Fibroblast of pulmonary artery (primary cell): ENCODE measurements at places on chromosomes 4 and X.
A peak's percentile ranks its signal among the peaks of the same experiment; 100 is the strongest.

- DNase-seq = no peak
These were observed 767.5 kb downstream of the DMD start for GRCh38 chrX:32443841-32444240.

DNA sequence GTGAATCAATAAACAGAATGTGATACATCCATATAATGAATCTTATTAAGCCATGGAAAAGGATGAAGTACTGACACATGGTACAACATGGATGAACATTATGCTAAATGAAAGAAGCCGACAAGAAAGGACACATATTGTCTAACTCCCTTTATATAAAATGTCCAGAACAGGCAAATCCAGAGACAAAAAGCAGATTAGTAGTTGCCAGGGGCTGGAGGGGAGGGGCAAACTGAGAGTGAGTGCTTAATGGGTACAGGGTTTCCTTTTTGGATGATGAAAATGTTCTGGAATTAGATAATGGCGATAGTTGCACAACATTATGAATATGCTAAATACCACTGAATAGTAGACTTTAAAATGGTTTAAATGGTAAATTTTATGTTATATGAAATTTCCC lies 17.4 kb downstream of the ADGRG4 start:
- DNase-seq = no peak

- DNase-seq = no peak
These were observed 3.9 kb downstream of the LOC101059915 start for GRCh38 chrX:71671043-71671780.

DNA sequence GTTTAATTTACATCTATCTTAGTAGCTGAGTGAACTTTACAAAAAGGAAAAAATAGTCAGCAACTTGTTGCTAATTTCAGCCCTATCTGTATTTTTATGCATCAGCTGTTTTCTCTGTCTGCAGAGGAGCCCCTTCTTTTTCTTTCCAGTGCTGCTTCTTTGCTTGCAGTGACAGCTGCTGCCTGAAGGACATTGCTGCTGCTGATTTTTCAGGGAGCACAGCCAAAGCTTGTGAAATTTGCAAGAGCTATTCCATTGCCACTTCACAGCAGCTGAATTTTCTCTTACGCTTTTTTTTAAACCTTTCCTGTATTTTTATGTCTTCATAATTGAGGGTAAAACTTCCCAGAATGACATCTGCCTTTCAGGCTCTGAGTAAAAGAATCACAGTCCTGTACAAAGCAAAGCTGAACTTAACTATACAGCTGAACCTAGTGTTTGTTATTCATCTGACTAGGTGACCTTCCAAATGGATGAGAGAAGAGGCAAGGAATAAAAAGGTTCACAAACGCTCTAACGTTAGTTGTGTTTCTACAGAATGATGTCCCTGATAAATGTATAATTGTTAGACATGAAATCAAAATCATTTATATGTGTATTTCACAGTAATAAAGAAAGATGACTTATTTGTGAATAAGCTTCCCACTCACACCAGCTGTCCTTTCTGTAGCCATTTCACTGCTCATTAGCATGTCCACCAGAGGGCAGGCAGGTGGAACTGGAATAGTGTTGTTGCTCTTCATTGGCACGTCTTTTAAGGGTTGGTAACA lies 541.4 kb downstream of the ADGRL3 start:
- peak; percentile 47 for DNase-seq

DNA sequence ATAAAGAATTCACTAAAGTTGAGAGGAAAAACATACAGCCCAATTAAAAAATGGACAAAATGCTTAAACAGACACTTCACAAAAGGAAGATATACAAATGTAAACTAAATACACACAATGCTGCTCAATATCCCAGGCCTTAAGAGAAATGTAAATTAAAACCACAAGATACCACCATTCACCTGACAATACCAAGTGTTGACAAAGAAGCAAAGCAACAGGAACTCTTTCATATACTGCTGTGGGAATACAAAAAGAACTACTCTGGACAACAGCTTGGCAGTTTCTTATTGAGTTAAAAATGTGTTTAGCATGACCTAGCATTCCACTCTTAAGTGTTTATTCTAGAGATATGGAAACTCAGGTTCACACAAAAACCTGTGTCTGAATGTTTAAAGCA lies 71.3 kb downstream of the ABCB7 start:
- DNase-seq = no peak

- DNase-seq = no peak
These were observed 5.6 kb upstream of the CENPC start for GRCh38 chr4:67550857-67551256.

GRCh38 chr4:171954650-171955049 lies 141.4 kb downstream of the GALNTL6 start:
- DNase-seq = no peak

- peak; percentile 31 for DNase-seq
These were observed 839 bp downstream of the QDPR start for GRCh38 chr4:17511051-17511450.

DNA sequence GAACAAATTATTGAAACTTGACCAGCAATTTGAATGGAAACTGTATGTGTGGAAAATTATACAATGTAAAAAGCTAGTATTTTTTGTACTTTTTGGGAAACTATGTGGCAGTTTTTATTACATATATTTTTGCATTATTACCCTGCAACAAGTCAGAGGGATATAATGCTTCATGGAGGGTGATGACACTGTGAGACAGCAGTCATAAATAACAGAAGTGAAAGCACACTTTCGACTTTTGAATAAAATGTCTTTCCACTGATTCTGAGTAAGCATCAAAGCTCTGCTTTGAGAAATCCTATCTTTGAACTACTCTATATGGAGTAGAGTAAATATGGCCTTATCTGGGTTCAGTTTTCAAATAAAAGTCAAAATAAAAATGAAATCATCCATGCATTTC lies 122.6 kb upstream of the PABPC4L start:
- DNase-seq = no peak

- DNase-seq = no peak
These were observed 265.6 kb downstream of the KLHL13 start for GRCh38 chrX:117851025-117851424.

DNA sequence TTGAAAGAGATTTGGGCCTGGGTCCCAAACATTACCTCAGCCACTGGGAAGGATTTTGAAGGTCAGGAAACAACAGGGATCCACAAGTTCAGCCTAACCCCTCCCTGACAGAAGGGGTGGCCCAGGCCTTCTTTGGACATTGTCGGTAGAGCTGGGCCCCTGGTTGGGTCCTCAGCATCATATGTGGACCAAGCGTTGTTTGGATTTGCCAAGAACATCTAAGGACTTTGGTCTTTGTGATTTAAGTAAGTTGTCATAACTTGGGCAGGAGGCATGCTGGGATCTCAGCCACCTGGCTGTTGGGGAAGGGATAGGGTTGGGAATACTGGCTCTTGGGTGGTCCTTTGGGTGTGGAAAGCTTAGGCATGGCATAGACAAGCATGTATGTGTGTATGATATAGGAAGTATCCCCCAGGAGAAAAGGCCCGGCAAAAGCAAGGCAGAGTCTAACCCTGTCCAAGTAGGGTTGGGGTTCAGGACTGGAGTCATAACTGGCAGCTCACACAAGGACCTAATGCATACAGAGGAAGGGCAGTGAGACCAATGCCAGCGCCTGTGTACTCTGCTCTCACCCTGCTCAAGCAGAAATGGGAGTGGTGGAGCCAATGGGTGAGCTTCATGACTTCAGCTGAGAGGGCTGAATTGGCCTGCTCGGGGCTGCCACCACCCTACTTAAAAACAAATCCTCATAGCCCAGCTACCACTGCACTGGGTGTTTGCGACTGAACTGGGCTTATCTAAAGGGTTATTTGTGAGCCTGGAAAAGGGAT lies 102.8 kb downstream of the RTL5 start:
- no peak for DNase-seq

DNA sequence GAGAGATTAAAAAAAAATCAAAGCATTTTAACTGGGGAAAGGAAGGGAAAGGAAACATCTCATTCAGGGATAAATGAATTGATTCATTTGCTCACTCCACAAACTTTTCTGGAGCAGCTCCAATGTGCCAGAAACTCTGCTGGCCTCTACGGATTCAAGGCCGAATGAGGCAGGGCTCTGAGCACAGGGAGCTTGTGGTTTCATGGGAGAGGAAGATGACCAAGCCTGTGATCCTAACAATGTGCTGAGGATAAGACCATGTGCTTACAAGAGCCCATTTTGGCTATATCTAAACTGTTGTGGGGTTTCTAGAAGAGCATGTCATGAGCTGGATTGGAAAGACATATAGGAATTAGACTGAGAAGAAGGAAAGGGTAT lies 137.5 kb downstream of the ZNF674 start:
- DNase-seq = peak; percentile 20

DNA sequence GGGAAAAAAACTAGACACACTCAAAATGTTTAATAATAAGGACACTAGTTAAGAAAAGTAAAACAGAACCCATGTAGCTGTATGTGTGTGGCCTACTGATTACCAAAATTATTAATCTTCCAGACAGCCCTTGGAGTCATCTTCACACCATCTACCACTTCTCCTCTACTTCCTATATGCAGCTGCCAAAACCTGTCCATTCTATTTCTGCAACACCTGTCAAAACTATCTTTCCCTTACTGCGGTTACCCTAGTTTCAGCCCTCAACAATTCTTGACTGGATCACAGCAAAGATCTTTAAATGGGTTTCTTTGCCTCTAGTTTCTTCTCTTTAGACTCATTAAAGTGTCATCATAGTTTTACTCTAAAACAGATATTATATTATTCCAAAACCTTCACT lies 72.6 kb downstream of the GPR82 start:
- no peak for DNase-seq

GRCh38 chrX:98956014-98956413 lies 1454.1 kb downstream of the PCDH19 start:
- no peak for DNase-seq

GRCh38 chr4:98573791-98574190 lies 84.6 kb downstream of the TSPAN5 start:
- DNase-seq = no peak

DNA sequence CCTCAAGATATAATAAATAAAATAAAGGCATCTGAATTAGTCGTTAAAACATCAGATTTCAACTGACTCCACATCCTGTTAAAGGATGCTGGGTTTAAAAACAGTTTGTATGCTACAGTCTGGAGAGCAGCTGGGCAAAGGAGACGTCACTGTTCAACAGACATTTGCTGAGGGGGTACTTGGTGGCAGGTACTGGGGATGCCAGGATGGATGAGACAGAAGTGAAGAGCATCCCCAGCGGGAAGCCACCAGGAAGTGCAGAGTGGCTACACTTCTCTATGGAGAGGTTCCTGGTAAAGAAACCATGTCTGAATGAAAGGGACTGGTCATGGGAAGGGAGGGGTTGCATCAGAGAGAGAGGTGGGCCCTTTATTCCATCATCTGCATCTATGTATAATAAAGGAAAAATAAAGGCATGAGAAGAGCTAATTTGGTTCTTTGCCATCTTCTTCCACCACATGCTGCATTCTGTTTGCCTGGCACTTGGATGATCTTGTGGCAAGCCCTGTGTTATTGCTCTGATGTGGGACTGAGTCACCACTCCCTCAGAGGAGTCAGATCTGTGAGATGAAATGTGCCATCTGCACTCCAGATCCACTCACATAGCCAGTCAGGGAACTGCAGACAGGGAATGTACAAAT lies 145.0 kb downstream of the SOWAHB start:
- DNase-seq = peak; percentile 94

GRCh38 chrX:42241421-42241820 lies 318.1 kb upstream of the CASK start:
- DNase-seq = peak; percentile 4

- DNase-seq = peak; percentile 8
These were observed 54.6 kb upstream of the TENM3 start for GRCh38 chr4:182188622-182189021.

DNA sequence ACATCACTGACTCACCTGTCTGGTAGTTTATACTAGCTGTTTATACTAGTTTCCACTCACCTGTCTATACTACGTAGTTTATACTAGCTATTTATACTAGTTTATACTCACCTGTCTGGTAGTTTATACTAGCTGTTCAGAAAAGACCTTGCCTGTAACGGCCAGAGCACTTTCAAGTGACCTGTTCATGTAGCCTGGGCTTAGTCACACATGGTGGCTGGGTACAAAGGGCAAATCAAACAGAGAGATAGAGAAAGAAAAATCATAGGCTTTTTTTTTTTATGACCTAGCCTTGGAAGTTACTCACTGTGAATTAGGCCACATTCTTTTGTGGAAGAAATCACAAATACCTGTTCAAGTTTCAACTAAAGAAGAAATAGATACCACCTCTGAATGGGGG lies 30.7 kb upstream of the SPANXN4 start:
- no peak for DNase-seq

- DNase-seq = peak; percentile 74
These were observed 226.2 kb downstream of the PALLD start for GRCh38 chr4:168723020-168723419.

GRCh38 chr4:129327637-129328036 lies 231.7 kb downstream of the C4orf33 start:
- DNase-seq = no peak

- peak; percentile 84 for DNase-seq
These were observed 156.6 kb upstream of the FTHL17 start for GRCh38 chrX:31228415-31228832.

DNA sequence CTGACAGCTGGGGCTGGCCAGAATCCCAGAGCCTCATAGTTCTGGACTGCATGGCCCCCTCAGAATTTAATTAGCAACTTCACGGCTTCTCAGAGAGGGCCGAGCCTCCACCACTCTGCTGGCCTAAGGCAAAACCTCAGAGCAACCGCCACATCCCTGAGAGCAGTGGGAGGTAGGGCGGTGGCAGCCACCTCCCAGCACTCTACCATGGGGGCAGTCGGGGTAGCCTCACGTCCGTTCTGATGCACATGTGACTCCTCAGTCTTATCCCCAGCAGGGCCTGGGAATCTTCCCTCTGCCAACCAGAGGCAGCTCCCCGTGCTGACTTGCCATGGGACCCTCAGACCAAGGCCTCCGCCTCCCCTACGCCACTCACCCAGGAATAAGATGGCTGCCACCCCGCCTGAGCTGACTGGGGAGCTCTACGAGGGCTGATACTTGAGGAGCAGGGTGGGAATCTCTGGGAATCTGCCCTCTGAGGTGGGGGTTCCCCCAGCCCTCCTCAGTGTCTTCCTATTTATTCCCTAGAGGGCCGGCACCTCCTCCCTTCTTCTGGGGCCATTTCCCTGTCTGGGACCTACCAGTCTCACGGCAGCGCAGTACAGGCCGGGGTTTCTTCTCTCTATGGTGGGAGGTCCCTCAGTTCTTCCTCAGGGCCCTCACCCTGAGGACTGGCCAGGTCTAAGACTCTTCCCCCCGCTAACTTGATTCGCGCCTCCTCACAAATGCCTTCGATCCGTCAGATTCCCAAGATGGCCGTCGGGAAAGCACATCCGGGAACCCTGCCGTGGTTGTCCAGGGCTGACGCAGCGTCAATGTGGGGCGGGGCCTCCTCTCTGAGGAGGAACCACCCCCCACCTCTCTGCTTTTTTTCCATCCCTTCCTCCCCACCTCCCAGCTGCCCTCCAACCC lies at the start of gene MAGEC2:
Gene MAGEC2 (minus strand): TSS at position 769 of the 912 bp plus-strand sequence. CDS start 1,303 bp downstream, outside the sequence.
- DNase-seq = no peak

- DNase-seq = no peak
These were observed 8.1 kb downstream of the ARHGAP36 start for GRCh38 chrX:131066237-131066636.

- DNase-seq = peak; percentile 18
These were observed 437.1 kb upstream of the CTSO start for GRCh38 chr4:156390599-156391324.

- no peak for DNase-seq
These were observed 157.0 kb downstream of the TMEM164 start for GRCh38 chrX:110159865-110160264.

GRCh38 chrX:31333165-31333831 lies 261.5 kb upstream of the FTHL17 start:
- peak; percentile 83 for DNase-seq

GRCh38 chr4:73034896-73035295 lies 34.6 kb downstream of the COX18 start:
- no peak for DNase-seq

- no peak for DNase-seq
These were observed 33.8 kb upstream of the SLAIN2 start for GRCh38 chr4:48307528-48307927.
